ENCODE measurements at places on chromosomes 2 and 18. TPM values are rescaled to one million over a fixed set of nuclear protein-coding genes. Genes with fewer than 3 reads are reported as not detected.

The SCYGR1 gene
- total RNA-seq, result not detected

The CYP1B1 gene
- 11.1 TPM for total RNA-seq

The TCF23 gene
- not detected for total RNA-seq

The ATG9A gene
- total RNA-seq, result 49.7 TPM

The MAP3K19 gene
- total RNA-seq, result not detected

The ANKRD53 gene
- total RNA-seq, result 0.07 TPM

The VWC2L gene
- total RNA-seq, result not detected

The ST6GAL2 gene
- 19.0 TPM for total RNA-seq

The NOSTRIN gene
- total RNA-seq, result 2.2 TPM

The ERMN gene
- not detected for total RNA-seq

The AGXT gene
- total RNA-seq, result not detected

The SCYGR4 gene
- total RNA-seq, result not detected
